Large intestine (tissue), 12 donors: ENCODE measurements at places on chromosomes 7 and 10.
A peak's percentile ranks its signal among the peaks of the same experiment; 100 is the strongest.

DNA sequence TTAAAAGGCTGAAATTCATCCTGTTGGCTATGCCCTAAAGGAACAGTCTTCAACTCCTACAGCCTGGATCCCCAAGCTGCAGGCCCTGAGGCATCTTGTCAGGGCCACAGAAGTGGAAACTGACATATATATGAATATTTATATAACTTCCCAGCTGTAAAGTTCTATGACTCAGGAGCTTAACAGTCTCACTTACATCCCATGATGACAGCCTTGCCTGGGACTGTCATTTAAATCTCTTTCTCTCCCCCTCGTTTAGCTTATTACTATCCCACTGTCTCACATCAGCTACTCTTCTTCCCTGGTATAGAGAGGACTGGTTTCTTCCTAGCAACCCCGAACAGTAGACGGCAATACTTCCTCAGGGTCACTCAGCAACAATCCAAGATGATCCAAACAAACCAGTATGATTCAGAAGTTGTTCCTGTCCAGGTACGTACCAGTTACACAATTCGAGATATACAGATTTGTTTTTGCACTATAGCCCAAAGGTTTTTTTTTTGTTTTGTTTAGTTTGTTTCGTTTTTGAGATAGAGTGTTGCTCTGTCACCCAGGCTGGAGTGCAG is 22.7 kb downstream of the KIAA1549 start:
- DNase-seq: no peak

DNA sequence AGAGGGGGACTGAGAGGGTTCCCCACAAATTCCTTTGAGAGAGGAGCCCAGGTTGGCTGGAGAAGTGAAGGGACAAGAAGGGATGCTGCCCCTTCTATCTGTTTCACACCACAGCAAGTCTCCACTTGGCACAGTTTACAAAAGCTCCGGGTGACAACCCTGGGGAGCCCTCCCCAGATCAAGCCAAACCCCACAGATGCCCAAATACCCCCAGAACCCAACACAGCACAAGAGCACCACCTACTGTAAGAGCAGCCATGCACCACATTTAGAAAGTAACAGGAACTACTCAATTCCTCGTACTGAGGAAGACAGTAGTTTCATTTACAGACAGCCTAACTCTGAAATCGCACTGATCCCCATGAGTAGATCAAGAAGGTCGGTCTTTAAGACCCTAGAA is 67.8 kb upstream of the ATP6V0A4 start:
- no peak for DNase-seq

DNA sequence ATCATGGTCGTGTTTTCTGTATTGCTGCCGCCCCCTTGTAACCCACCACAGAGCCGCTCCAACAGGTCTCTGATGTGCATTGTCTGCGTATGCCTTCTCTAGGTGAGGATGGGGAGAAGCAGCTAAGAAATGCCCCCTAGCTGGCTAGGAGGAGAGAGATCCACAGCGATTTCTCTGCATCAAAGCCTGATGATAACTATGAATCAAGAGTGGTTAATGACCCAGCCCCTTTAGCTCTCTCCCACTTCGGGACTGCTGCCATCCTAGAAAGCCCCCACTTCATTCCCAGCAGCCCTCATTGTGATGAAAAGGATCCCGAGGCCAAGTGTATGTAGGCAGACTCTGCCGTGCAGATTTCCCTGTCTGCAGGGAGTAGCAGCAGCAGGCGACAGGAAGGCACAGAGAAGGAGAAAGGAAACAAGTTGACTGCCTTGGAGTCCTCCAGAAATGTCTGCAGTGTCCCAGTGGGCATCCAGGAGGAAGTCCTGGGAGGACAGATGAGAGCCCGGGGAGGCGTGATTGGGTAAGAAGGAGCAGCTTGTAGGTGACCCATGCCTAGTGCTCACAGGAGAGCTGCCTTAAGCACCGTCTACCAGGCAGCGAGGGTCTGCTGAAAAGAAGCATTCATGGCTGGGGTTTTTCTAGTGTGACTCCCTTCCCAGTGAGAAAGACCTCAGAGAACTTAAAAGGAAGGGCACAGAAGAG is 2.9 kb downstream of the PLXNA4 start:
- no peak for DNase-seq

GRCh38 chr7:45574416-45574668 is 174 bp downstream of the ADCY1 start:
- DNase-seq: no peak

DNA sequence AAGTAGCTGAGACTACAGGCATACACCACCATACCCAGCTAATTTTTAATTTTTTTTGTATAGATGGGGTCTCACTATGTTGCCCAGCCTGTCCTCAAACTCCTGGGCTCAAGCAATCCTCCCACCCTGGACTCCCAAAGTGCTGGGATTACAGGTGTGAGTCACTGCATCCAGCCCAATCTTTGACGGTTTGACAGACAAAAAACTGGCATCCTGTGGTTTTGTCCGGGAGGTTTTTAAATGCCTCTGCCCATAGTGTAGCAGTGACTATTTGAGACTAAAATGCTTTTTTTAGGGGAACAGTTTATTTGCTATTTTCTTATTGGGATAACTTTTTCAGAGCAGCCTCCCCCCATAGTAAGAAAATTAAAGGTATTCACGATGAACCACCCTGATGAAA is 523.7 kb upstream of the GALNT17 start:
- no peak for DNase-seq

- DNase-seq: no peak
Measured at GRCh38 chr10:123381224-123381623, 227.0 kb downstream of the BUB3 start.

GRCh38 chr7:17206349-17206905 is 92.0 kb upstream of the AHR start:
- peak; percentile 69 for DNase-seq

GRCh38 chr7:51303142-51303525 is 13.5 kb downstream of the COBL start:
- no peak for DNase-seq

- peak; percentile 58 for DNase-seq
Measured at GRCh38 chr7:100604028-100604975, 2.1 kb downstream of the PCOLCE start.

- no peak for DNase-seq
Measured at GRCh38 chr10:28684157-28684985, 7.0 kb downstream of the BAMBI start.

DNA sequence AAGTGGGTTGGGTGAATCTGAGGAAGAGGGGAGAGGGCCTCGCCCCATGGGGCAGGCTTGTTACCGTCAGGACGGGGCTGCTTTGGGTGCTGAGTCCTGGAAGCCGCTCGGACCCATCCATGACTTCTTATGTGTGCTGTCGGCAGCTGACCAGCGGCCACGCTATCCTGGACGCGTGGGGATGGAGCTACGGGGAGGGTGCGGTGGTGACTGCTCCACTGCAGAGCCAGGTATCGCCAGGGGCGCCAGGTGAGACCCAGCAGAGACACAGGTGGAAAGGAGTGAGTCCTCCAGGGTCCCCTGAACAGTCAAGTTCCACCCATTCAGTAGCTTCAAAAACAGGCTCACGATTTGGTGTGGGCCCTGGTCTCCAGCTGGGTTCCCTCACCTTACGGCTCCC is 10.6 kb upstream of the FAM20C start:
- DNase-seq: no peak

GRCh38 chr7:44460325-44460724 is 30.1 kb downstream of the NUDCD3 start:
- no peak for DNase-seq

DNA sequence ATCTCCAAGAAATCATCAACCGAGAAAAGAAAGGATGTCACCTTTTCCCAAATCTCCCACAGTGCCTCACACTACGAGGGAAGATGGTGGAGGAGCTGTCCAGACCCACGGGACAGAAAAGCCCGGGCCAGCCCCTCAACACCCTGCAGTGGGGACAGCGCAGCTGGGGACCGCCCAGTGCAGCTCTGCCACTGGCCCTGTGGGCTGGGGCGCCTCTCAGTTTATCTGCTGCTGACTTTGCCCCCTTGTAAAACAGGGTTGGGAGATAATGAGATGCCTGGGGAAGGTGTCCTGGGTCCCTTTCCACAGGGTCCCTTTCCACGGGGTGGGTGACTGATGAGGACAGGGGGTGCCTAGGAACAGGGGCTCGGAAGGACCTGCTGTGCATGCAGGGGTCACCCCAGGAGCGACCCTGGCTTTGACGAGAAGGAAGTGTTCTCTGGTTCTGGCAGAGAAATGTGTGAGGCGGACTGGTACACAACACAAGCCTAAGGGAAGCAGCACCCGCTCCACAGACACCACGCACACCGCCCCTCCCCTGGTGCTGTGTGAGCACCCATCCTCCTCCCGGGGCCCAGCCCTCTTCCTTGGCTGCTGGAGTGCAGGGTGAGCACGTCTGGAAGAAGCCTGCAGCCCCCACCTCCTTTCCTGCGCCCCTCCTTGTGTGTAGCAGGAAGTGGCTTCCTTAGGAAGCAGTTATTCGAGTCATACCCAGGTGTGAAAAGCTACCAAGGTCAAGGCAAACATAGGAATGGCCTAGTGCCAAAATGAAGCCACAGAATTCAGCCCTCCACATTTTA is 339.9 kb downstream of the DNAJB6 start:
- DNase-seq: no peak

DNA sequence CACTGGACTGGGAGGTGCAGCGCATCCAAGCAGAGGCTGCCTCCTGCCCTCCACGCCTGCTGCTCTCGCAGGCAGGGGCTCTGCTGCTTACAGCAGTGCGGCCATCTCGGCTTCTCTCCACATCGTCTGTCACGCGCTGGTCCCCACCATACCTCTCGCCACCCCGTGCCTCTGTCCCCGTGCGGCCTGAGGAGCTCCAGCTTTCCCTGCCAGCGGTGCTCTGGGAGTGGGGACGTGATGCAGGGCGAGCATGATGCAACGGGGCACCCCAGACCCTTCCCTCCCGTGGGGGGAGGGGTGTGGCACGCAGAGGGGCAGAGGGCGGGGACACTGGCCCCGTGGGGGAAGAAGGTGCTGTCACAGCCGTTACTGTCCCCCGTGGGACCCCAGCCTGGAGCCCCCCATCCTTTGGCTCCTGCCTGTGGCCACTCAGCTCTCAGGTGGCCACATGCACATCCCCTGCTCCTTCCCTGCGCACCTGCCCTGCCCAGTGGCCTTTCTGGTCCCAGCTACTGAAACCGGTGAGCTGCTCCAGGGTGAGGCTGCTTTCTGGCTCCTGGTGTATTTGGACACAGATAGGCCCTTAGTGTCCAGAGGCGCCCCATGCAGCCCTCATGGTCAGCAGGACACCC is 9.0 kb downstream of the GET4 start:
- DNase-seq: no peak

DNA sequence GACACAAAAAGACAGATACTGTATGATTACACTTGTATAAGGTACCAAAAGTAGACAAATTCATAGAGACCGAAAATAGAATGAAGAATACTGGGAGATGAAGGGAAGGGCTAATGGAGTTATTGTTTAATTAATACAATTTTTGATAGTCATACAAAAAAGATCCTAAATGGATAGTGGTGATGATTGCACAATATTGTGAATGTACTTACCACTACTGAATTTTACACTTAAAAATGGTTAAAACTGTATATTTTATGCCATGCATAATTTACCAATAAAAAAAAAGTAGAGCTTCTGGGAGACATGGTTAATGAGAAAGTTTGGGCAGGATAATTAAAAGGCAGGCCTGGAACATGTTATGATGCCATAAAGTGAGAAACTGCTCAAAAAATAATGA is 119.0 kb downstream of the ZPBP start:
- DNase-seq: no peak

DNA sequence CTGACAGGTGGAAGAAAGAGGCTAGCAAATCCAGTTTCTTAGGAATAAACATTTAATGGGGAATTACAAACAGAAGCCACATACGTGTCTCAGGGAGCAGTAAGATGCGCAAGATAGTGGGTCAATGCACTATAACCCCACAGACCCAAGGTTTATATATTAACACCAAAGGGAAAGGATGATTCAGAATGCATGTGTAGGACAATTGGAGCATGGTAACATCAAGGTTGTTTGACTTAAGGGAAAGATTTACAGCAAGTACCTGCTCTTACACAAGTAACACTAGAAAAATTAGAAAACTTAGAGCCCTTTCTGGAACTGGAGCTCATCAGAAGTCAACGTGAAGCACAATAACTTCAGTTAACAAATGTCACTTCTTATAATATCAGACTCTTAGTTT is 161.1 kb upstream of the ZWINT start:
- DNase-seq: no peak

DNA sequence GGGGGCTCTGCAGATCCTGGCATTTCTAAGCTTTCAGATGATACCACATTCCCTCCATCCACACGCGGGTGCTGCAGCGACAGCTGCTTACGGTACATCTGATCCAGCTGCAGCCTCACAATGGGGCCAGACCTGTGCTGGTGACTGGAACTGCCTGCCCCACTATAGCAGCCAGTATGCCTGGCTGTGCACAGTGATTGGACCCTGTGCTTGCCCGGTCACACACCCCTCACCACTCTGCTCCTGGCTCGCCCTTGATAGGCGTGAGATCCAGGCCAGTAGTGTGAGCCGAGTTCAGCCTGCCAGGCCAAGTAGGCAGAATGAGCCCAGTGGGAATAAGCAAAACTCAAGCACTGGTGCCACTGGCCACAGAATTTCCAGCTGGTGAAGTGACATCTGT is 164.8 kb downstream of the NRBF2 start:
- DNase-seq: no peak

DNA sequence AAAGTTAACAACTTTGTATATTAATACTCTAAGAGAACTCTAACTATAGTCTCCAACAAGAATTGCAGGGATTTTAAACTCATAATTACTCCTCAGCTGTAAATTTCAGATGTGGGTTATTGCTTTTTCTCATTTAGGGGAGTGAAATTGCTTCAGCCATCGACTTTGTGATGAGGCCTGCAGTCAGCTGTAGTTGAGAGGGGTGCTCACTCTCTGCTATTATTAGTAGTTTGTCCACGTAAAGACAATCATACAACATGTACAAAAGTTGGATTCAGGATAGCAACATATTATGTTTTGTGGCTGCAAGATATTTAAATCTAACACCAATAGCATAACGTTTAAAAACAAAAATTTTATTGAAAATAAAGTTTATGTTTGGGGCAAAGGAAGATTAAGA is 28.7 kb downstream of the HDAC9 start:
- DNase-seq: no peak

DNA sequence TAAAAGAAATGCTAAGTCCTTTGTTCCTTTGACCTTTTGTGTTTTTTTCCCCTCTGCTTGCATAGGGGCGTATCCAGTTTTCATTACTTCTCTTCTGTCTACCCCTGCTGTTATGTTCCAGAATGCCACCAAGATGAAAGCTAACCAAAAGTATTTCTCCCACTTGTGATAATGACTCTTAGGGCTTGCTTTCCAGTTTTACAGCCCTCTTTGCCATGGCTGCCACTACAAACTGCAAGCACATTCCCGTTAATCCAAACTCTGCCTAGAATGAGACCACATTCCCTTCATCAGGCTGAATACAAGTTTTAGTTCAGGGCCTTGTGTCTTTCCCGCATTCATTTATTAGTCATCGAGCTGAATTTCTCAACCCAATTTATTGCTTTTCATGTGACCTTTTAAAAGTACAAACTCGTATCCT is 23.6 kb upstream of the CD36 start:
- no peak for DNase-seq

- DNase-seq: no peak
Measured at GRCh38 chr10:103125323-103126267, 67.5 kb downstream of the NT5C2 start.

- DNase-seq: peak; percentile 86
Measured at GRCh38 chr7:17369691-17370426, 71.4 kb downstream of the AHR start.

GRCh38 chr7:47453093-47454061 is 128.5 kb downstream of the TNS3 start:
- peak; percentile 78 for DNase-seq
